ENCODE measurements at places on chromosomes 7 and 10.
A peak's percentile ranks its signal among the peaks of the same experiment; 100 is the strongest.

DNA sequence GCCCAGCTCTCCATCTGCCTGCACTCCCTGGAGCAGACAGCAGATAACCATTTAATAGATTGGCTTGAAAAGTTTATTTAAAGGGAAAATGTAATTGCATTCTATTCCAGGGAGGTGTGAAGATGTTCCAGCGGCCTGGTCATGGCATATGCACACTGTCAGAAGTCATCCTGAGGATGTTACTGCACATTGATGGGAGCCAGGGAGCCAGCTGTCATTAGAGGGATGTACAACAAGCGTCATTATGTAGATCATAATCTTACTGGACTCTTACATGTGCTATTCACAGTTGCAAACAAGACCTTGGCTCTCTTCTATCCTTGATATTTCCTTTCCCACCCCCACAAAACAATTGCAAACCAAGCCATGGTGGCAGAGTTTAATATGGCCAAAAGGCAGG lies 65.4 kb downstream of the FAM204A start:
- DNase-seq = no peak

- peak; percentile 55 for DNase-seq
These were observed 174.2 kb upstream of the STEAP4 start for GRCh38 chr7:88480896-88481295.

- DNase-seq = no peak
These were observed 757.3 kb upstream of the AUTS2 start for GRCh38 chr7:68840991-68841390.

DNA sequence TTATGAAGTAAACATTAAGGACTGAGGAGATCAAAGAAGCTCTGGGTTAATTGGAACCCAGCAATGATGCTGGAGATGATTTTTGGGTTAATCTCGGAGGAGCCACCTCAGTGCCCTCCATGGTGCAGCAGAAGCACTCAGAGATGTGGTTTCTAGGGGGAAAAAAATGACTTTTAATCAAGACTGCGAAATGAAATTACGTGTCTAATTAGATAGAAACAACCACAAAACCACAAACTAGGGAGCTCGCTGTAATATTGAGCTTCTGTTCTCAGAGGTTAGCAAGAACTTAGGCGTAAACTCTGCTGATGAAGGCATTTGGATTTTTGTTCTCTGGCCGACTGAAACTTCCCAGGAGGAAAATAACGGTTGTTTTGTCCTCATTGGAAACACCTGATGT lies 319.0 kb downstream of the GRID1 start:
- DNase-seq = no peak

GRCh38 chr10:79350407-79351154 lies 3.3 kb downstream of the PPIF start:
- no peak for DNase-seq

GRCh38 chr7:92988941-92989545 lies 128.7 kb downstream of the SAMD9 start:
- no peak for DNase-seq

GRCh38 chr7:50335795-50336754 lies 31.6 kb downstream of the IKZF1 start:
- no peak for DNase-seq
